ENCODE measurements at places on chromosomes 1 and 21.
A peak's percentile ranks its signal among the peaks of the same experiment; 100 is the strongest.

DNA sequence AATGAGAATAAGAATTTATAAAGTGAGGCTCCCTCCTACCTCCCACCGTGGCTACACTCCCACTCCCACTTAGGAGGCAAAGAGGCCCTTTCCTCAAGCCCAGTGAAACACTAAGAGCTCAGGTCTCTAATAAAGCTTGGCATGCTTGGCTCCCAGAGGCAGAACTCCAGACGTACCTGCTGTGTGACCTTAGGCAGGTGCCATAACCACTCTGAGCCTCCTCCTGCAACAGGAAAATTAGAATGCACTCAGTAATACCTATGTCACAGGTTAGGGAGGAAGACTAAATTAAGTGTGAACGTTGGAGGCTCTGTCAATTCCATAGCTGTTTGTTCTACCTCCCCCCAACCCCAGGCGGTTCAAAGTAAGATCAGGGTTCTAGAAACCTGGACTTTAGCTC is 16.5 kb upstream of the SLC26A9 start:
- no peak for DNase-seq

GRCh38 chr21:37758982-37759381 is 157.3 kb downstream of the KCNJ6 start:
- peak; percentile 8 for DNase-seq

GRCh38 chr21:33078907-33079582 is 9.1 kb downstream of the OLIG1 start:
- DNase-seq, result no peak

- no peak for DNase-seq
These were observed 466.7 kb upstream of the PKN2 start for GRCh38 chr1:88217386-88217785.

GRCh38 chr1:2545754-2546514 is 10.2 kb upstream of the TNFRSF14 start:
- DNase-seq, result no peak

- no peak for DNase-seq
These were observed 2.5 kb downstream of the DR1 start for GRCh38 chr1:93348104-93348728.

DNA sequence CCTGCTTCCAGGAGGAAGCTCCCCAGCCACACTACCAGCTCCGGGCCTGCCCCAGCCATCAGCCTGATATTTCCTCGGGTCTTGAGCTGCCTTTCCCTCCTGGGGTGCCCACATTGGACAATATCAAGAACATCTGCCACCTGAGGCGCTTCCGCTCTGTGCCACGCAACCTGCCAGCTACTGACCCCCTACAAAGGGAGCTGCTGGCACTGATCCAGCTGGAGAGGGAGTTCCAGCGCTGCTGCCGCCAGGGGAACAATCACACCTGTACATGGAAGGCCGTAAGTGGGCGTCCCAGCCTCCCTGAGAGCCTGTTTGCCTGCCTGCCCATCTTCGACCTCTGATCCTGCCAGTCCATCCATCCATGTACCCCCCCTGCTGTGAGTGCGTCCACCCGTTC is 3.6 kb downstream of the ECM1 start:
- no peak for DNase-seq

DNA sequence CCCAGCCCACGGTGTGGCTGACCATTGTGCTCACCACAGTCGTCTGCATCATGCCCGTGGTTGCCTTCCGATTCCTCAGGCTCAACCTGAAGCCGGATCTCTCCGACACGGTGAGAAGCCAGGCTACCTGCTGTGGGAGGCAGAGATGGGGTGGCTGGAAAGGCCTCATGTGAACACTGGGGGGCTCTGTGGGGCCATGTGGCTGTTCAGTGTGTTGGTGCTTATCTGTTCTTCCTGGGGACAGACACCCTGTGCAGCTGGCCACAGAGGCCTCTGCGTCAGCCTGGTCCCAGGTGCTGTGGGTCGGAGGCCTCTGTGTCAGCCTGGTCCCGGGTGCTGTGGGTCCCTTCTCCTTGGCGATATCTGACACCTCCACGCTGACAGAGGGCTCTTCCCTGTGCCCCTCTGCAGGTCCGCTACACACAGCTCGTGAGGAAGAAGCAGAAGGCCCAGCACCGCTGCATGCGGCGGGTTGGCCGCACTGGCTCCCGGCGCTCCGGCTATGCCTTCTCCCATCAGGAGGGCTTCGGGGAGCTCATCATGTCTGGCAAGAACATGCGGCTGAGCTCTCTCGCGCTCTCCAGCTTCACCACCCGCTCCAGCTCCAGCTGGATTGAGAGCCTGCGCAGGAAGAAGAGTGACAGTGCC is 23.2 kb downstream of the ATP8B2 start:
- DNase-seq, result no peak

DNA sequence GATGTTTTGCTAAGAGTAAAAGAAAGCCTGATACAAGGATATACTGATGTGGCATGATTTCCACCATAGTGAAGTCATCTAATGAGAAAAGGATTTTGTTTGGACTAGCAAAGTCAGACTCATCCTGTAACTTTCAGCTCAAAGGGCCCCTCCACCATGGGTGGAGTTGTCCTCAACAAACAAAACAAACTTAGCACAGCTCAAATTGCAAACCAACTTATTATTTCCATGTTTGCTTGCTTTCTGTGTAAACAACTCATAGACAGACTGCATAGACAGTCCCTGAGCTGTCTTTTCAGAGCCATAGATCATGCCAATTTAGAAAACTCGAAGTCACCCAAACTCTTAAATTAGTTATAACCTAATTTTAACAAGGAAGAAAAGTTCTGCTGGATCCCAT is 69.4 kb upstream of the VAV3 start:
- peak; percentile 35 for DNase-seq

DNA sequence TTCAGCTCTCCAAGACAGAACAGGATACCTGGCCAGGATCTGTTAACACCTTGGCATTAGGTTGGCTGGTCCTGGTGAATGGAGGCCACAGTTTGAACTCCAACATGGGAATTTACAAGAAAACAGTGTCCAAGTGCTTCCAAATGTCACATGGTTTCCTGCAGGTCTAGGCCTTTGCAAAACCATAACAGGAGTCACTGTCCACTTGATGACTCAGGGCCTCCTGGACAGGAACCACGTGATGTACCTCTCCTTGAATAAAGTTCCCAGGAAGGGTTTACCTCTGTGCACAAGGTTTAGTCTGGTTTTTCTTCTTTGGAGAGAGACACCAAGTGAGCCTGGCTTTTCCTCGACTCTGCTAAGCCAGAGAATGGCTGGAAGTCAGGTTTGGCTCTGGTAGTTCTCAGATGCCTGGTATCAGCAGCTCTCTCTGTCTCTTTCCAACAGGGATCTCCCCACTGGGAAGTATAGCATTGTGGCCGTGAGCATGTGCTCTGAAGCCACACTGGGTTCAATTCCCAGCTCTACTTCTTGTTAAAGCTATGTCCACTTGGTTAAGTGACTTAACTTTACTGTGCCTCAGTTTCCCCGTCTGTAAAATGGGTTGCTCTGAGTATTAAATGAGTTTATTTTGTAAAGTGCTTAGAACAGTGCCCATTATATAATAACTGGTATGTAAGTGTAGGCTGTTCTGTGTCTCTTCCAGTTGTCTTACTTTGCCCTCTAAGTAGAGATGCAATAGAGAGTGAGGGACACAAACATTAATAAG is 27.3 kb upstream of the TMEM61 start:
- no peak for DNase-seq

- DNase-seq, result no peak
These were observed 56.7 kb downstream of the ARHGAP29 start for GRCh38 chr1:94180650-94181049.

GRCh38 chr1:232291681-232292080 is 338.3 kb downstream of the SIPA1L2 start:
- DNase-seq, result no peak

DNA sequence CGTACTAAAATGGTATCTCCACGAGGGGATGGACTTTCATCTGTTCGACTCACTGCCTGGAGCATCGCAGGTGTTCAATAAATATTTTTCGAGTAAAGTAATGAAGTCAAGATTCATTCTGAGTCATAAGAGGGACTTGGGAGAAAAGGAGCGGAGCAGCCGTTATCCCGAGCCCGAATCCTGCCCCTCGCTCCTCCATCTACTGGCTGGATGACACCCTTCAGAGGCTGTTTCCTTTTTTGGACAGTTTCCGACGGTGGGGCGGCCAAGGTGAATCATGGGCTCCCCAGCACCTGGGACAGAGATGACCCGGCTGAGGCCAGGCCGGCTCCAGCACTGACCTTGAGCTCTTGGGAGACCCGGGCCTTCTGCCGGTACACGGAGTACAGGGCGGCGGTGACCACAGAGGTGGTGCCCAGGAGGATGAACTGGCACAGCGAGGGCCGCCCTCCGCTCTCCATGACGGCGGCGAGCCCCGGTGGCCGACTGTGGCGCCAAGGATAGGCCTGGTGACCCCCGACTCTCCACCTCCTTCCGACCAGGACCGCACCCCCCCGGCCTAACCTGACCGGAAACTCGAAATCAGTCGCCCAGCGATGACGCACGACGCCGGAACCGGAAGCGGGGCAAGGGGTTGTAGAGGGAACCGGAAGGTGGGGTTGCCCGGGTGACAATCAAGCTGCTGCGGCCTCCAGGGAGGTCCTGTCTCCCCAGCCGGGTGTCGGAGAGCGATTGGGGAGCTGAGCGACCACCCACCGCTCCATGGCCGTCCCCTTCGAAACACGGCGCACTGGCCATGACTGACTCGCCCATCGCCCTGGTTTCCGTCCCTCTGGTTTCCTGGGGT is at the start of gene MUL1:
Gene MUL1, minus strand, starts transcription at position 588 of the 847 bp plus-strand sequence. Its CDS starts 127 bp downstream, at position 461.
- peak; percentile 71 for DNase-seq

GRCh38 chr1:52904927-52905698 is 16.4 kb downstream of the ECHDC2 start:
- no peak for DNase-seq

GRCh38 chr1:212007886-212008285 is 27.5 kb downstream of the INTS7 start:
- no peak for DNase-seq

DNA sequence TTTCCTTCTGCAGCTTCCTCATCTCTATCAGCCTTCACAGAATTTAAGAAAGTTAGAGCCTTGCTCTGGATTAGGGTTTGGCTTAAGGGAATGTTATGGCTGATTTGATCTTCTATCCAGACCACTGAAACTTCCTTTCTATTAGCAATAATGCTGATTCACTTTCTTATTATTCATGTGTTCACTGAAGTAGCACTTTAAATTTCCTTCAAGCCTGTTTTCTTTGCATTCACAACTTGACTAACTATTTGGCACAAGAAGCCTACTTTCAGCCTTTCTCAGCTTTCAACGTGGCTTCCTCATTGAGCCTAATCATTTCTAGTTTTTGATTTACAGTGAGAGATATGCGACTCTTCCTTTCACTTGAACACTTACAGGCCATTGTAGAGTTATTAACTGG is 528.5 kb downstream of the PLPP3 start:
- DNase-seq, result no peak

GRCh38 chr1:55064071-55064581 is 24.8 kb downstream of the PCSK9 start:
- DNase-seq, result no peak

DNA sequence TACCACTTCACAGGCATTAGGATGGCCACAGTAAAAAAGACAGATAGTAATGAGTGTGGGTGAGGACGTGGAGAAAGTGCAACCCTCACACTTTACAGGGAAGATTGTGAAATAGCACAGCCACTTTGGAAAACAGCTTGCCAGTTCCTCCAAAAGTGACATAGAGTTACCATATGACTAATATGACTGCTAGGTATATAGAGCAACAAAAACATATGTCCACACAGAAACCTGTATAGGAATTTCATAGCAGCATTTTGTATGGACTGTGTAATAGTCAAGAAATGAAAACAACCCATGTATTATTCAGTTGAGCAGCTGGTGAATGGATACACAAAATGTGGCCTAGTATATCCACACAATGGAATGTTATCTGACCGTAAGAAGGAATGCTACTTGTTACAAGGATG is 30.4 kb upstream of the LBR start:
- no peak for DNase-seq

GRCh38 chr1:107590087-107590486 is 374.9 kb downstream of the VAV3 start:
- no peak for DNase-seq

DNA sequence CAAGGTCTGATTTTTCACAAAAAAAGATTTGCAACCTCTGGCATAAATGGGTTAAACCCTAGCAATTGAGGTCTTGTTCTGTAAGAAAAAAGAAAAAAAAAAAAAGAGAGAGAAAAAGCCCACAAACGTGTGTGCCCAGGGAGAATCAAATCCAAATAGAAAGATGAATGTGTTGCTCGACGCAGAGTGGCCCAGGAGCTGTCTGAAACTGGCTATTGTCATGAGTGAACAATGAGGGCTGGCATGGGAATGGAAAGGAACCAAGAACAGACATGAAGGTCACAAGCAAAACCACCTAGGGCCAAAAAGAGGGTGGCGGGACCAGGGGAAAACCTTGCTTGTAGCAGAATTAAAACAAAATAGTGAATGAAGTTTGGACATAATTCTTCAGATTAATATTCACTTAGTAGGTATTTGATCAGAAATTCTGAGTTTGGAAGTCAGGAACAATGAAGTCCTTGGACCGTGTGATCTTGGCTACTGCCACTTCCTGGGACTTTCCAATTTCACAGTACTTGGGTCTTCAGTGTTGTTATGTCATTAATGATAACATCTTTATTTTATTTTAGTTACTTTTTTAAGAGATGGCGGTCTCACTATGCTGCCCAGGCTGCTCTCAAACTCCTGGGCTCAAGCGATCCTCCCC is 3.1 kb downstream of the ENO1 start:
- DNase-seq, result no peak
